ENCODE measurements at places on chromosomes 3 and 15.

DNA sequence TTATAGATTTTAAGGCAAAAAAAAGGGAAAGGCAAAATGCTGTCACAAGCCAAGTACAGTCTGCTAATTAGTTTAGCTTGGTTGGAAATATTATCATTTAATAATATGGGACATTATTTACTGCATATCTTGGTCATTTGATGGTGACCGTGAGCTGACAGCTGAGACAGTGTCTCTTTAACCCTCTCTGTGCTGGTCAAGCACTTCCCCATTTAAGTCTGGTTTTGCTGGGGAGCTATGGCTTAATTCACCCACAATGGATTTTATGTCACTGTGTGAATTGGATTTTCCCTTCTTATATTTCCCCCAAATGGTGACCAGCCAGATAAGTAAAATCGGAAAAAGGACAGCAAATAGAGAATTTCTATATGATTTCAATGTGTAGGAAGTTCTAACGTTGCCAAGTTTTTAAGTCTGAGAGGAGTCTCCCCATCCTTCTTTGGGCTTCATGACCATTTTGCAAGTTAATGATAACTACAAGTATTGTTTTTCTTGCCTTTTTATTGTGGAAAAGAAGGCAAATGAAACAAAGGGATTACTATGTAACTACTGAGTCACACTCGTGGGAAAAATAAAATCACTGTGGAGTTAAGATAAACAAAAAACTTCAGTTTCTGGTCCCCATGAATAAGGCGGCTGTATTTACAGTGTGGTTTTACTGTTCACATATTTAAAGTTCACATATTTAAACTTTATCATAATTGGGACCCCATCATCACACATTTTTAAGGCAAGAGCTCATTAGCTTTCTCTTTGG is 373.5 kb downstream of the NR2F2 start:
- no peak for DNase-seq

GRCh38 chr3:29525254-29525881 is 244.5 kb downstream of the RBMS3 start:
- DNase-seq = no peak

GRCh38 chr3:12484983-12485327 is 675 bp downstream of the TSEN2 start:
- DNase-seq = no peak

DNA sequence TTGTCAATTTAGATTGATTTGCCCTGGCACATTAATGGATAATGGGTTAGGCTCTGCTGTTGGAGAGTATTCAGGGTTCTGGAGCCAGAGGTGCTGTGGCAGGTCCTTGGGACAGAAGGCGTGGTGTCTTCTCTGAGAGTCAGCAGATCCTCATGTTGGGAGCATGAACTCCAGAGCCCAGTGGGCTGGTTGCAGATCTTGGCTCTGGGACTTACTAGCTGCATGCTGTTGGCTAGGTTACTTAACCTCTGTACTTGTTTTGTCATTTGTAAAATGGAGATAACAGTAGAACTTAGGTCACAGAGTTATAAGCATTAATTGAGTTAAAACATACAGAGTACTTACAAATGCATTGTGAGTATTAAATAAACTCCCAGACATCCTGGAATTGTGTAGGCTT is 77.6 kb downstream of the CCK start:
- no peak for DNase-seq

DNA sequence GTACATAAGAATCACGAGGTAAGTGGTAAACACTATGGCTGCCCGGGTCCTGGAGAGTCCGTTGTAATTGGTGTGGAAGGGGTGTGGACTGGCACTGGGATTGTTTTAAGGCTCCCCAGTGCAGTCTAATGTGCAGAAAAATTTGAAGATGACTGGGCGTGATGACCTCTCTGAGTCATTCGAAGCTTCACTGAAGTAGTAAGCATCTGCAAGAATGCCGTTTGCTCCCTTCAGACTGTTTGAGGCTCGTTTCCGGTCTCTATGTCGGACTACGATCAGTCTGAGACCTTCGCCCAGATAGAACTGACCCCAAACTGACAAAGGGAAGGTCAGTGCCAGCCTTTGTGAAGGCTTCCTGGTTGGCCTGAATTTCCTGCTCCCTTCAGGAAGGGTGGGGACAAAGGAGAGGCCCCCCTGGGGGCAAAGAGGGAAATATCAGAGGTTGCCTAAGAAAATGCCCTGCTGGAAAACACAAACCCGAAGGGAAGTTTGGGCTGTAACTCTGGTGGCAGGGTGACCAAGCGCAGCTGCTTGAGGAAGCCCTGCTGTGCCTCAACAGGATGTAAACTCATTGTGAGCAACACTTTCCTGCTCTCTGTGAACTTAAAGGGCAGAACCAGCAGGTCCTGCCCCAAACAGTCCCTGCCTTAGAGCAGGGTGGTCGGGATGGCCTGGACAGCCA is 34.6 kb downstream of the BTD start:
- DNase-seq = peak; percentile 91

GRCh38 chr15:20340331-20340811 is 201.2 kb downstream of the GOLGA6L6 start:
- DNase-seq = no peak

GRCh38 chr15:42547918-42548248 is 710 bp downstream of the LRRC57 start:
- DNase-seq = peak; percentile 18

- no peak for DNase-seq
These were observed 160.5 kb upstream of the C2CD4B start for GRCh38 chr15:62325597-62325996.

DNA sequence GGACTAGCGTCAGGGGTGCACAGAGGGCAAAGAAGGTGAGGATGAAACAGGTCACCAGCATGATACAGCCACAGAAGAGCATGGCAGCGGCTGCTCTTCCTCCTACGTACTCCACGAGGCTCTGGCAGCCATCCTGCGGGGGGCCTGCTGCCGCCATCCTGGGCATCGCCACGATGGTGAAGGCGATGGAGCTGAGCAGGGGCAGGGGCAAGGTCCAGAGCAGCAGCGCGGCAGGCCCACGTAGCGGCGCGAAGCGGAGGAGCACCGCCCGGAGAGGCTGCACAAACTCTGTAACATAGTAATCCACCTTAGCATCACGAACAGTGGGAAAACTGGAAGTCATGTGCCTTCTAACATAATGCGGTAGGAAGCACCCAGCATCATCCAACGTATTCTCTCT is 491.6 kb downstream of the PYDC2 start:
- no peak for DNase-seq

GRCh38 chr3:105232553-105232952 is 134.2 kb upstream of the ALCAM start:
- DNase-seq = no peak

- no peak for DNase-seq
These were observed 88.8 kb downstream of the HES1 start for GRCh38 chr3:194224471-194225417.

GRCh38 chr3:14118400-14119381 is 6.0 kb downstream of the CHCHD4 start:
- no peak for DNase-seq

- DNase-seq = no peak
These were observed 32.8 kb upstream of the RASA2 start for GRCh38 chr3:141454054-141454453.

DNA sequence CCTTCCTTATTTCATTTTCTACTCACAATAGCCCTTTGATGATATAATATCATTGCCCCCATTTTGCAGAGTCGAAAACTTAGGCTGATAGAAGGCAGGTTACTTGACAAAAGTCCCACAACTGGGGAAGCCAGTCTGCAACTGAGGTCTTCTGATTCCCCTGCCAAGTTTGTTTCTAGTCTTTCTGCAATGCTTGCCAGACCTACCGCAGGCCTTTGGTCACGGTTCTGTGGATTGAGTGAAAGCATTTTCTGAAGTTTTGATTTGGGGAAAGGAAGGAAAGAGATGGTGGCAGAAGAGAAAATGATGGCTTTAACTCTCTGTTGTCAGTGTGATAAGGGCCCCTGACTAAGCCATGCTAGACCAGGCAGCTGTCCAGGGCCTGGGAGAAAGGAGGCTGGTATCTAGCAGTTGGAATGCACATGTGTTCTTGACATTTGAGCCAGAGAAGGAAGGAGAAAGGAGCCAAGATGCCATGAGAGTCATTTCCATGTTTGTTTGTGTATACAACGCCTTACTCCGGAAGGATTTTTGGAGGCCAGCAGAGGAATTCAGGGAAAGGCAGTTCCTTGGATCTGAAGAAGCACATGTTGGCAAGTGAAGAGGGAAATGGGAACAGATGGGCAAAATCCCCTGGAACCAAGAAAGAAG is 29.9 kb downstream of the FAH start:
- DNase-seq = peak; percentile 60

- no peak for DNase-seq
These were observed 38.1 kb upstream of the IQSEC1 start for GRCh38 chr3:13111173-13111872.

- DNase-seq = no peak
These were observed 26.0 kb upstream of the MCTP2 start for GRCh38 chr15:94205366-94205765.

GRCh38 chr3:65246561-65246960 is 558.8 kb upstream of the ADAMTS9 start:
- DNase-seq = no peak

DNA sequence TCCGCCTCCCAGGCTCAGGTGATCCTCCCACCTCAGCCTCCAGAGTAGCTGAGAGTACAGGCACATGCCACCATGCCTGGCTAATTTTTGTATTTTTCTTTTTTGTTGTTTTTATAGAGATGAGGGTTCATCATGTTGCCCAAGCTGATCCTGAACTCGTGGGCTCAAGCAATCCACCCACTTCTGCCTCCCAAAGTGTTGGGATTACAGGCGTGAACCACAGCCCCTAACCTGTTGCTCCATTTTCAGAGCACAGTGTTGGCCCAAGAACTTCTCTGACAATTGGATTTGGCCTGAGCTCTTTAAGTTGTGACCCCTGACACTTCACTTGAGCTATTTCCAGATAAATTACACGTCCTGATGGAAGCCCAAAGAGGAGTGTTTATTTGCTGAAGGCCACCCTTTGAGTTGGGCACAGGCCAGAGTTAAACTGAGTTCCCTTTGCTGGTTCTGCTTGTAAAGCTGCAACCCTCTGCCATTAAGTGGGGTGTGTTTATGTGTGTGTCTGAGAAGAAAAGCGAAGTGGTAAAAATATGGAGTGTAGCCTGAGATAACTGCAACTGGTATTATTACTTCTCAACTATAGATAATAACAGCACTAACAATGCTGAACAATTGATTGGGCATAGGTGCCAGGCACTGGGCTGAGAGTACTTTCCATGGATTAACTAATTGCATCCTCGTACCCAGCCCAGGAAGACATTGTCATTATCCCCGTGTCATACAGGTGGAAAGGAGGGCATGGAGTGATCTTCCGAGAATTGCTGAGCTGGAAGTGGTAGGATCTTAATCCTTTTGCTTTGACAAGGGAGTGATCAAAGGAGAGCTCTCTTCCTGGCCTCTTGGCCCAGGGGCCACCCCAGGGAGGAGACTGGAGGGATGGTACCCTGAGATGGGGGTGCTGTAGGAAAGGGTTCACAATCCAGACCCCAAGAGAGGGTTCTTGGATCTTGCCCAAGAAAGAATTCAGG is 91.5 kb upstream of the PROK2 start:
- no peak for DNase-seq

GRCh38 chr3:123377243-123377740 is 71.6 kb downstream of the ADCY5 start:
- no peak for DNase-seq

- DNase-seq = peak; percentile 66
These were observed 80.6 kb downstream of the CCR1 start for GRCh38 chr3:46127503-46127902.

- no peak for DNase-seq
These were observed 6.3 kb upstream of the LRRC58 start for GRCh38 chr3:120355486-120355885.

- DNase-seq = no peak
These were observed 229.5 kb downstream of the SHQ1 start for GRCh38 chr3:72618739-72619138.

DNA sequence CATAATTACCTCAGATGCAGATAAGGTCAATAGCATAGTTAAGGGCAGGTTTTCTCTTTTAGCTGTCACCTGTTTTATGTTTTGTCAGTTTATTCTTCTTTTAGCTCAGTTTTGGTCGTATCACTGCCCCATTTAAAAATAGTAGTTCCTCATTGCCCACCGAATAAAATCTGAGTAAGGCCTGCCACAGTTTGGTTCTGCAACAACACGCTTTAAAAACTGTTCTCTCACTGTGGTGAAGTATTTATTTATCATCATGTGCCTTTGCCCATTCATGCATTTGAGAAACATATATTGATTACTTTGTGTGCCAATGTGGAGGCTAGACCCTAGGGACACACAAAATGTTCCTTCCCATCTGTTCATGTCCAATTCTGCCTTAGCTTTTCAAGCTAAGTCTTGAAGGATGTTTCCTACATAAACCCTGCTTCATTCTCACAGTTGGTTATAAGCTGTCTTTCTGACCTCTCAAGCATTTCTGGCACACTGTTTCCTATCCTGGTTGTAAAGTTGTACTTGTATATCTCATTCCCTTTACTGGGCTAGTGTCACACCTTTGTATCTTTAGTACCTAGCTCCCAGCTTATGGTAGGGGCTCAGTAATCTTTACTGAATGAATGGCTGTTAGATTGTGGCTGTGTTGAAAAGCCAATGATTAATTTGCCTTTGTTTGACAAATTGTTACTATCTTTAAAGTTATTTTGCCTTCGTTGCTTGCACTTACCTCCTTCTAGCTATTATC is 23.9 kb downstream of the AKAP13 start:
- DNase-seq = no peak

- no peak for DNase-seq
These were observed 32.4 kb downstream of the TNIK start for GRCh38 chr3:171427771-171428320.

DNA sequence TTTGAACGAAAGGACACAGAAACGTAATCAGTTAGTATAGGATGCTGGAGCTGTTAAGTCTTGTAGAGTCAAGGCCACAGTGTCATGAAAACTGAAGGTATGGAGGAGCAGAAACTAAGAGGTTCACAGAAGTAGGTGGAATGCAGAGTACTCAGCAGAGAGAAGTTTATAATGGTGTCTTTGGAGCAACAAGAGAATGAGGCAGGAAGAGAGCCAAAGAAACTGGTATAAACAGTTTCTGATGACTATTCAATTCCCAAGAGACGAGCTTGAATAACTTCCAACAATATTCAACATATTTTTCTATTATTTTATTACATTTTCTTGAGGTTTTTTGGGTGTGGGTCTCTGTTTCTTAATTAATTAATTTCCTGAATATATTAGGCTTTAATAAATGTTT is 29.6 kb downstream of the GALK2 start:
- no peak for DNase-seq

DNA sequence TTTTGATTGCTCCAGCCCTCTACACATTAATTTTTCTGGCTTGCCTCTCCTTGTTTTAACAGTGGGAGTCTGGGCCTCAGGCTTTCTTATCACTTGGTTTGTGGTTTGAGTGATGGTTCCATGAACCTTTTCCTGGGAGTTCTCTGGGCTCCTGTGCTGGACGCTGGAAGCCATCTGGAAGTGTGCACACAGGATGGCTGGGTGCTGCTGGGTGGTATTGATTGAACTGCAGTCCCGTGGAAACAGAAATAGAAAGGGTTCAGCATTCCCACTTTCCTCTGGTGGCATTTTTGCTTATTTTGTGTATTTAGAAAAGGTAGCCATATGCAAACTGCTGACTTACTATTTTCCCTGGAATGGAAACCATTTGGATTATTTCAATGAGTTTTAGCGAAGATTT is 25.6 kb downstream of the MITF start:
- DNase-seq = no peak

GRCh38 chr3:46289966-46290365 is 47.7 kb downstream of the CCR3 start:
- no peak for DNase-seq

GRCh38 chr3:130903412-130903908 is 9.6 kb downstream of the ATP2C1 start:
- DNase-seq = no peak
